Pulmonary artery endothelial cell (primary cell): ENCODE measurements at places on chromosomes 6 and 20.

- no peak for DNase-seq
Observed at GRCh38 chr20:25006431-25007167, 14.0 kb upstream of the APMAP start.

GRCh38 chr6:56891754-56892153 lies 63.2 kb upstream of the BEND6 start:
- no peak for DNase-seq

DNA sequence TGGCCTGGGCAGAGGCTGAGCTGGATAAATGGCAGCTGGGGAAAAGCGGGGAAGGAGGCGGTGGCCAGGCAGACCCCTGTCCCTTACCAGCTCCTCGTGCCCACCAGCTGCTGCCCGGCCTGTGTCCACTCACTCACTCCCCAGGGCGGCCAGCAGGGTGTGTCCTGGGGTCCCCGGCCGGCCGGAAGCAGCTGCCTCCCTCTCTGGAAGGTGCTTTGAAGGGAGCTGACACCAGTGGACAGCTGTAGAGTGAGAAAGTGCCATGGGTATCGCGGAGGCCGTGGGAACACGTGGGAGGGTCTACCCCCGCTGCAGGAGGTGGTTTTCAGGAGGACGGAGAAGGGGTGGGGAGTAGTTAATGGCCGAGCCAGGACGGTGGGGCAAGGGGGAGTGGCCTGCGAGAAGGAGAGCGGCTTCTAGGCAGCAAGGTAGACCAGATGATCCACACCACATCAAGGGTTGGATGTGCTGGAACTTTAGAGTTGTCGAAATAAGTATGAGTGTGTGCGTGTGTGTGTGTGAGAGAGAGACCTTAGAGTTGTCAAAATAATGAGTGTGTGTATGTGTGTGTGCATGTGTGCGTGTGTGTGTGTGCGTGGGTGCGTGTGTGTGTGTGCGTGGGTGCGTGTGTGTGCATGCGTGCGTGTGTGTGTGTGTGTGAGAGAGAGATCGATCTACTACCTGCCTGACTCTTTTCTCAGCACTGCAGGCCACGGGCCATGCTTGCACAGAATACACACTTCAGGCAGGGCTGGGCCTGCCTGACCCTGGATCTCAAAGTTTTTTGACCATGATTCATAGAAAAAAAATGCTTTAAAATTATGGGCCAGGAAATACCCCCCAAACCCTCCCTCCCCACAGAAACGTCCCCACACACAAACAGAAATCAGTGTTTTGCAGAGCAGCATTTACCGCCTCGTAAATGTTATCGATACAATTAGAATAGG lies 43.9 kb downstream of the CDH4 start:
- DNase-seq: no peak

DNA sequence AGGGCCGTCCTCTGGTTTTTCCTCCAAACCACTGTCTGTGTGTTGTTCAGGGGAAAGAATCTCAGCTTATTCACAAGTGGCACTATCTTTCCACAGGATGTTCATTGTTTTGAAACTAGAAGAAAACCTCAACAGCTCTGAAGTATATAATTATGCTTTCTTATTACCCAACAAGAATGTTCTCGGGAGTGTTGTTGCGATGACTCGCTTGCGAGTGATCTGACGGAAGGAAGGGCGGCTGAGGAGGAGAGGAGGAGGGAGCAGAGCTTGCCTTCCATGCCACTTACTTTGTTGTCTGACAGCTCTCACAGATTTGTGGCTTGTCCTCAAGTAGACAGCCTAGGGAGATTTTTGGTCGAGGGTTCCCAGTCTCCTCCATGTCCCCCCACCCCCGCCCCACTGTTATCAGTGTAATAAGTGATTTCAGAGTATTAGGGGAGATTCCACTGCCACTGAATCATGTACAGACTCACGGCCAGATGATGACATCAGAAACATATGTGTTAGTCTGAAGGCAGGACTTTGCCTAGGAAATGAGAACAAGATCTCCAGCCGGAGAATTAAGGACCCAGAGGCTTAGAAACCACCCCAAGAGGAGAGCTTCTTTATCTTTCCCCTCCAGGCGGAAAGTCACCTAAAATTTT lies 80.7 kb upstream of the CCN6 start:
- peak; percentile 68 for DNase-seq

GRCh38 chr20:3632311-3633004 lies 30.7 kb downstream of the GFRA4 start:
- no peak for DNase-seq

GRCh38 chr20:50056951-50057713 lies 55.8 kb downstream of the UBE2V1 start:
- DNase-seq: no peak

DNA sequence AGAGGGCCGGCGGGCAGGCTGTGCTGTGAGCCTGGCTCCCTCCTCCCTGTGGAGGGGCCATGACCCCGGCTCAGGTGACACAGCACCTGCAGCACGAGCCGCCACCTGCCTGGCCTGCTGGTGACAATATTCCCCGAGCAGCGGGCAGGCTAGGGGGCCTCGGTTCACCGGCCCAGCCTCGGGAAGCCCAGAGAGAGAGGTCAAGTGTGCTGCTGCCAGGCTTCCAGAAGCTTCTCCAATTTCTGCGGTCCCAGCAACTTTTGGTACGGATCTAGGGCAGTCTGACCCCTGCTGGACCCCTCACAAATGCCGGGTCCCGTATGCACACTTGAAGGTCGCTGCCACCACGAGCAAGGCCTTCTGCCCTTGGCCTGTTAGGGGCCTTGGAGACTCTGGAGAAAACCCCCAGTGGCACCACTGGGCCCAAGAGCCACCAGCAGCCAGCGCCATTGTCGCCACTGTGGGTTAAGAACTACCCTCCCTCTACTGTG lies 38.6 kb upstream of the NOL4L start:
- DNase-seq: no peak

- no peak for DNase-seq
Observed at GRCh38 chr6:136307351-136307750, 17.7 kb upstream of the BCLAF1 start.

- no peak for DNase-seq
Observed at GRCh38 chr6:1094306-1094705, 217.6 kb upstream of the FOXQ1 start.

- DNase-seq: no peak
Observed at GRCh38 chr6:125948455-125948854, 8.1 kb upstream of the HINT3 start.

- DNase-seq: no peak
Observed at GRCh38 chr6:15473174-15473573, 189.7 kb downstream of the DTNBP1 start.

GRCh38 chr6:31270788-31271640 lies 878 bp downstream of the HLA-C start:
- DNase-seq: no peak

- no peak for DNase-seq
Observed at GRCh38 chr6:41630069-41630468, 8.2 kb upstream of the MDFI start.

GRCh38 chr6:13553646-13554045 lies 20.8 kb upstream of the SIRT5 start:
- DNase-seq: no peak

DNA sequence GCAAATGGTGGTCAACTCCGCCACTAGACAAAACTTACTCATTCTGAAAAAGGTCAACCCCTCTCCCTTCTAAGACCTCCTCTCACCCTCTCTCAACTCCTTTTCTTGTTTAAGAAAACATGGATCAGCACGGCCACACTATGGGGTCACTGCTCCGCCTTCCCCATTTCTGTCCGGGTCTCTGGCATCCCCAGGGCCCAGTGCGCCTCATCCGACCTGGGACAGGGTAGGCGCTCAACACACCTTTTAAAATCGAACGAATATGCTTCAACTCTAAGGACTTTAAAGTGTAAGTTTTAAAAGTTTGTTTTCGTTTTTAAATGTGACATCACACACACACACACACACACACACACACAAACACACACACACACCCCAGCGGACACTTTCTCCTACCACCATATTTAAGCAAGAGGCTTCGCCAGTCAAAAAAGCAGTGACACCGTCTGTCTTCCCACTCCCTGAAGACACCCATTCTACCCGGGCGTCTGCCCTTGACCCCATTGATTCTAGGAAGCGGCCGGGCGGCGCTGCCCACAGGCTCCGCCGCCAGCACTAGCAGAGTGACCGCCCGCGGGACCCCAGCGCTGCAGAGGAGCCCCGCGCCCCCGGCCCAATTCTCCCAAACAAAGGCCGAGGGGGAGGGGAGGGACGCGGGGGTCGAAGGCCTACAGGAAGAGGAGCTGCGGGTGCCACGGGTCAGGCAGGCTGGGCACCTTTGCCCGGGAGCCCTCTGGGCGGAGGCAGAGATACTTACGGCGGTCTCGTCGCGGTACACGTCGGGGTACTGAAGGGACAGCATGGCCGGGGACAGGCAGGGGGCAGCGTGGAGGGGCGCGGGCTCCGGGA lies 568 bp downstream of the PREP start:
- no peak for DNase-seq

DNA sequence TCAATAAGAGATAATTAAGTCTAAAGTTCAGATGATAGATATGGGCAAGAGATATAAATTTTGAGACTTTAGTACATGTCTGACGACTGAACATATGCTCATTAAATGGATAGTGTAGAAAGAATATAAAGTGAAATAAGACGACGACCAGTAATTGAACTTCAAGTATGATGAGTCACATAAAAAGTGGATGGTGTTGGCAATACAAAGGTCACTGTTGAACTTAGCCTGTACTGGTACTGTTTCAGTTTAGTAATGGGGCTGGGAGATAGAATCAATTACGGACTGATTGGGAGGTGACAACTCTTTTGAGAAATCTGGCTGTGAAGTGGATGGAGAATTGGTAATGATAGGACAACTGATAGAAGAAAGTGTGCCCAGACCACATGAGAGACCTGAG lies 68.1 kb downstream of the IBTK start:
- no peak for DNase-seq

DNA sequence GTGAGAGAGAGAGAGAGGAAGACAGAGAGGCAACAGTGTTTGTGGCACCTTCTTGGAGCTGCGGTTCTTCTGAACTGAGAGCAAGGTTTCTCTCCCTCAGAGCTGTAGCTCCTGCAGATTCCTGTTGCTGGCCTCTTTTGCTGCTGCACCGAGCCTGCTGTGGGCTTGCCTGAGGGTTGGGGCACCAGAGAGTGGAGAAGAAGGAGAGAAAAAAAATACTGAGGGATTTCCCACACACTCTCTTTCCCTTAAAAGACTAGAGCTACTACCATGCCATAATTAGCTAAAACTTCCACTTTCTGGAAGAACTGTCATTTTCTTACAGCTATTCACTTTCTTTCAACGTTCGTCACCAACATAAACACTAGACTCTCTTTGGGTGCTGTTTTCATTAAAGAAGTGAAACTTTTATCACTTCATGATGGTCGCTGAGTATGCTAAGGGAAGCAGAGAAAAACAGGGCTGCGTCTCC lies 18.2 kb upstream of the ECI2 start:
- no peak for DNase-seq

DNA sequence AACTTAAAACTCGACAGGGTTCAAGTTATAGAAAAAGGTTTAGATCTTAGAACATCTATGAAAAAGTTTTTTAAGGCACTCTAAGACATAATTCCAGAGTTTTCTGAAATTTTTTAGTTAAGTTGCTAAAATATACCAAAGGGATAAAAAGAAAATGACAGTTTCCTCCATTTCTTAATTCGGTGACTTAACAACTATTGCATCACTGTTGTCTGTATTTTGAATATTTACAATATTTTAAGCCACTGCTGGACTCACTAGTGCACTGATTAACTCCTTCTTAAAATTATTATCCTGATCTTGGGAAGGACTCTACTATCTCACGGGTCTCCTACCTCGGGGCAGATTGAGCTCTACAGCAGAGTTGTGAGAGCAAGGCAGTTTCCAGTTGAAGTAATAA lies 91.0 kb downstream of the ADGB start:
- DNase-seq: no peak

GRCh38 chr20:20864351-20865096 lies 152.1 kb upstream of the RALGAPA2 start:
- DNase-seq: no peak

GRCh38 chr6:71126506-71126905 lies 162.1 kb upstream of the OGFRL1 start:
- DNase-seq: no peak

- DNase-seq: no peak
Observed at GRCh38 chr20:3194617-3195280, 9.7 kb downstream of the DDRGK1 start.

GRCh38 chr20:24001712-24002405 lies 13.3 kb upstream of the GGTLC1 start:
- no peak for DNase-seq

GRCh38 chr20:1811621-1812498 lies 83.3 kb upstream of the SIRPA start:
- no peak for DNase-seq

DNA sequence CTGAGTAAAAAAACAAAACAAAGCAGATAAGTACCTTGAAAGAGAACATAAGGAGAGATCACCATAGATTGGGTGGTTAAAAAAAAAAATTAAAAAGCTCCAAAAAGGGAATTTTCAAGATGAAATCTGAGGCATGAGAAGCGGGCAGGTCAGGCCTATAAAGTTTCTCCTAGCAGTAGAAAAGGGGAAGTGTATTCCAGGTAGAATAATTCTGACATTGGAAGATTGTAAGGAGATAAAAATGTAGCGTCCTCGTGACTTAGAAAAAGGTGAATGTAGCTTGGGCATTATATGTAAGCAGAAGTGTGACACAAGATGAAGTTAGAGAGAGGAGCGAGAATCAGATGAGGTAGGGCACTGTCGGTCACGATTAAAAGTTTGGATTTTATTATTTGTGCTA lies 9.1 kb upstream of the ADGRB3 start:
- no peak for DNase-seq

DNA sequence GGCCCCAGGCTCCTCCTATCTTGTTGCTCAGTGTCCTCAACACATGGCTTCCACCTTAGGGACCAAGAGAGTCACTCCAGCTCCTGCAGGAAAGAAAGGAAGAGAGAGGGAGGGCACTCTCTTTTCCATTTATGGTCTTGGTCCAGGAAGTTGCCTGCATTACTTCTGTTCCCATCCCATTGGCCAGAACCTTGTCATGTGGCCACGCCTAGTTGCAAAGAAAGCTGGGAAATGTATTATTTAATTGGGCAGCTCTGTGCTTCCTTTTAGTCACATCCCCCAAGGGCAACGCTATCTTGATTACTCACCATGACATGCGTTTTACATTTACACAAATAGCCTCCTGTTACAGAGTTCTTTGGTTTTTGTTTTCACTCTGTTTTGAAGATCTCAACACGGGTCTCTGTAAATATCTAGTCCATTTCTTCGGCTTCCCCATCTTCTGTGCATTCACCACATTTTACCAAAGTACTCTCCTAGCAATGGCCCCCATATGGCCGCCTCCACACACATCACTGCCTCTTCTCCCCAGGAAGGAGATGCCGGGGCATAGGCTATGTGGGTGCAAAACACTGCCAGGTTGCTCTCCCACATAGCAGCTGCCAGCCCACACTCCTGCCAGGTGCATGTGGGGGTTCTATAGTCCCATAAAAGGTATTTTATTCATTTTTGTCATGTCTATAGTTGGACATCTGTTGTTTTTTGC lies 35.7 kb upstream of the ZMYND8 start:
- peak; percentile 81 for DNase-seq

- DNase-seq: no peak
Observed at GRCh38 chr20:53100476-53100911, 128.3 kb downstream of the TSHZ2 start.
